ENCODE measurements at places on chromosomes 3 and 15. TPM values are rescaled to one million over a fixed set of nuclear protein-coding genes. Genes with fewer than 3 reads are reported as not detected.

The TAGLN3 gene
- not detected for total RNA-seq

The GHSR gene
- total RNA-seq = not detected

The KBTBD13 gene
- not detected for total RNA-seq

The WDR72 gene
- total RNA-seq = not detected

The HEXA gene
- 101 TPM for total RNA-seq

- DNase-seq = no peak
These were observed 138.9 kb downstream of the GREM1 start for GRCh38 chr15:32856753-32857152.

- DNase-seq = no peak
These were observed 194.5 kb upstream of the TBC1D5 start for GRCh38 chr3:17936736-17937480.

DNA sequence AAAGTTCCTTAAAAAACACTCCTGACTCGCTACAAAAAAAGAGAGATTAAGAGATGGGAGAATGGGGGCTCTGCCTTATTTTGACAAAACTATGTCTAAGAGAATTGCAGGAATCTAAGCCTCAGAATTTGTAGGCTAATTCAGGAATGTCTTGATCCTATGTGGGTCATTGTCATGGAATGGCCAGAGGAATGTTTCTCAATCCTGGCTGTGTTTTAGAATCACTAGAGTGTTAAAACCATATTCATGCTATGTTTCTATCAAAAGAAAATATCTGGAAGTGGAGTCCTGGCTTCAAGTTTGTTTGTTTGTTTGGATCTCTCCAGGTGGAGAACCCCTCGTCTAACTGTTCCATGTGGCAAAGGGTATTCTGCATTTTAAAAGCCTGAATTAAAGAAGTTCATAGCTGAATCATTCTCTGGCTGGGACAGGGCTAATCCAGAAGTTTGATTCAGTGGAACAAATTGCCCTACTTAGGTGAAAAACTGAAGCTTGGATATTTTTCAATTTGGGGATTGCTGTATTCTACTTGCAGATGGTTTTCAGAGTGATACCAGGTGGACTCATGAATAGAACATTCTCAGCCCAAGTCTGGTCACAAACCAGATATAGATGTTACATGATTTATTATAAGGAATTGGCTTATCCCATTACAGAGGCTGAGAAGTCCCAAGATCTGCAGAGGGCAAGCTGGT lies 28.2 kb downstream of the GJD2 start:
- no peak for DNase-seq

- no peak for DNase-seq
These were observed 304.4 kb downstream of the FGF12 start for GRCh38 chr3:192422997-192423342.

DNA sequence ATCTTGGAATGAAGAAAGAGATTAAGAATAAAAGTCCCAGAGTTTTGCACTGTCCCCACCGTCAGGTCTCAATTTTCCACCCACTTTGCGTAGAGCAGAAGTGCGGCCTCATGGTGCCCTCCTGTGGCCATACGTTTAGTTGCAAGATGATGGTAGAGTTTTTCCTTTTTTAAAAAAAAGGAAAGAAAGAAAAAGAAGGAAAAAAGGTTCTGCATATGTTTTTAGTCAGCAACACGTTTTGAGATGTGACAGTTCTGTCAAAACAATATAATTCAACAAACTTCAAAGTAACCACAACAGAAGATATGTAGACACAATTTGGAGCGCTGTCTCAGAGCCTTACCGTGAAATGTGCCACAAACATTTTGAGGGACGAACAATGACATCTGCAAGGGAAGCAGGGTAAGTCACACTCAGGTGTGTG lies 24.6 kb downstream of the EBLN2 start:
- DNase-seq = peak; percentile 21

- no peak for DNase-seq
These were observed 5.9 kb downstream of the LMCD1 start for GRCh38 chr3:8507496-8507895.

- DNase-seq = no peak
These were observed 243.4 kb downstream of the IGSF11 start for GRCh38 chr3:118791246-118791645.

DNA sequence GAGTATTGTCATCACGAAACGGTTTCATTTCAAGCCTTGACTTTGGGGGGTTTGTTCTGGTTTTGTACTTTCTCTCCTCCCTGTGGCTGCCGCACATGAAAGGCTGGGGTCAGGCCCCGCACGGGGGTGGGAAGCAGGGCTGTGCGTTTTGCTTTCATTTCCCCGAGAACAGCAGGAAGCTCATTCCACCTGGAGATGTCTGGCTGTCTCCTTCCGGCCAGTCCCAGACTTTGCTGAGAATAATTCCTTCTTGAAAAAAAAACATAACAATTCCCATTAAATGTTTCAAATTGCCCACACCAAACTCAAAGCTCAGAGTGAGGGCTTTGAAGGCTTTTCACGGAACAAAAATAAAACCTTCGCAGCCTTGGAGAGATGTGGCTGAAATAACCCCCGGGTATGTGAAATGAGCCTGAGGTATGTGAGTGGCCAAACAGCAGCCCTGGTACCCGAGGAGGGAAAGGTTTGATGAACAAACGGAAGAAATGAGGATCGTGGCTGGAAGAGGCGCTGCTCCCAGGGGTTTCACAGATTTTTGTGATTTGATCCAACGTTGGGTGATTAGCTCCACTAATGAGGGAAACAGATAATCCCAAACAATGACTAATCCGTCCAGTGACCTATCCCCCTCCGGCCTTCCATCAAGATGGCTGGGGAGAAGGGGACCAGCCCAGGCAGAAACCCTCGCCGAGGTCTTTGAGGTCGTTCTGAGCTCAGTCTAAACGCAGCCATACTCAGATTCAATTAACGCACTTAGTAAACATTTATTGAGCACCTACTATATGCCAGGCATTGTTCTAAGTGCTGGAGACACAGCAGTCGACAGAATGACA lies 126.9 kb upstream of the MEF2A start:
- DNase-seq = peak; percentile 29

DNA sequence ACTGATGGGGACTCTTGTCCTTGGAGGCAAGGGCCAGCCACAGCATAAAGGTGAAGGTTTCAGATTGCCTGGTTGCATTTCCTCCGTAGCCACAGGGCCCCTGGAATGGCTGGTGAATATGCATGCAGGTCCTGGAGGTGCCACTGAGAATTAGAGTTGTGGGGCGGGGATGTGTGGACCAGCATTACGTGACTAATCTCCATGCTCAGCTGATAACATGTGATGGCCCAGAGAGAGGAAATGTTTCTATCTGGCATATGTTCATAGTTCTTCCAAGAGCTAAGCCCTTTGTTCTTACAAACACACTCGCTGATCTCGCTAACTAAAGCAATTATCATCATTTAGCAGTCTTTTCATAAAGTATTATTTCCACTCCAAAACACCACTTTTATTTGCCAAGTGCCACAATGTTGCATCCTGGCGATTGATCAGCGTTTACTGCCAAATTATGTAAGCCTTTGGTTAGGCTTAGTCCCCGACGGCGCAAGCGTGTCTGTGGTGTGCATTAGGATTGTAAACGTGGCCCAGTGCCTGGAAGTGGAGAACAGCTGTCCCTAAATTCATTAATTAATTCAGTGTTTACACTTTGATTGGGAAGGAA lies 55.9 kb downstream of the CGNL1 start:
- no peak for DNase-seq

DNA sequence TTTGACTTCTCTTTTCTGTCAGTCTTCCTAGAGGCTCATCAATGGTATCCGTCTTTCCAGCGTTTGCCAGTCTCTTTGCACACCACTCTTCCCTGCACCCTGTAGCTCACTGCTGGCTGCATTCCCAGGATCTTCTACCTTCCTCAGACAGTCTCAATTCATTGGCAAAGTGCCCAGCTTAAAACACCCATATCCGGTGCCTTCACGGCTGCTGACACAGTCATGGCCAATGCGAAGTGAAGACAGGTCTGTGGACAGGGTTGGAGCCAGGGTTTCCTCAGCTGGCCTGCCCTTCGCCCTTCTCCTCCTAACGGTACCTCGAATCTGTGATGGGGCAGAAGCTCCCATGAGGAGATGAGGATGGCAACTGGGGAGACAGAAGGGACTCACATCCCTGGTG lies 36.1 kb downstream of the PTH1R start:
- no peak for DNase-seq

DNA sequence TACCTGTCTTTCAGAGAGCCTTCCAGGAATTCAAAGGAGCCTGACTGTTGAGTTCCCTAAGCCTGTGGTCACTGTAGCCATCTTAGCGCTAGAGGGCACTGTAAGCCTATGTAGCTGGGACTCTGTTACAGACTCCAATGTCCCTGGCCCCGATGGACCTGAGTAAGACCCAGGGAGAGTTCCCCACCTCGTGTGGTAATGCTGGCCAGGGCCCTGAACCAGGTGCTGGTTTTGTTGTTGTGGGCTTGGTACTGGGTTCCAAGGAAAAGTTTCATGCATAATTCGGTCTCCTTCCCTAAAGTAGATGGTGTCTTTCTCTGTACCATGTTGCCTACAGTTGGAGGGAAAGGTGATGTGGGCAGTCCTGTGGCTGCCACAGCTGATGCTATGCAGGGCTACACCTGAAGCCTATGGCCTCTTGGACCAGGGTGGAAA lies 32.4 kb downstream of the CDAN1 start:
- peak; percentile 56 for DNase-seq

- no peak for DNase-seq
These were observed 35.2 kb upstream of the SPPL2A start for GRCh38 chr15:50800715-50801114.

DNA sequence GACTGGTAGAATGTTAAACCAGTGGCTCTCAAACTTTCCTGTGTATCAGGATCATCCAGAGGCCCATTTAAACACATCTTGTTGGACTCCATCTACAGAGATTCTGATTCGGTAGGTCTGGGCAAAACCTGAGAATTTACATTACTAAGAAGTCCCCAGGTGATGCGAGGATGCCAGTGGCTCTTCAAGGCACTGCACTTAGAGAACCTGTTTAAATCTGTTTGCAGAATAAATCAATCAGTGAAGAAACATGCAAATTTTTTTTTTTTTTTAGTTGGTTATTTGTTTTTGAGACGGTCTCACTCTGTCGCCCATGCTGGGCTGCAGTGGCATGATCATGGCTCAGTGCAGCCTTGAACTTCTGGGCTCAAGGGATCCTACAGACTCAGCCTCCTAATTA lies 117.7 kb upstream of the WNT5A start:
- no peak for DNase-seq

DNA sequence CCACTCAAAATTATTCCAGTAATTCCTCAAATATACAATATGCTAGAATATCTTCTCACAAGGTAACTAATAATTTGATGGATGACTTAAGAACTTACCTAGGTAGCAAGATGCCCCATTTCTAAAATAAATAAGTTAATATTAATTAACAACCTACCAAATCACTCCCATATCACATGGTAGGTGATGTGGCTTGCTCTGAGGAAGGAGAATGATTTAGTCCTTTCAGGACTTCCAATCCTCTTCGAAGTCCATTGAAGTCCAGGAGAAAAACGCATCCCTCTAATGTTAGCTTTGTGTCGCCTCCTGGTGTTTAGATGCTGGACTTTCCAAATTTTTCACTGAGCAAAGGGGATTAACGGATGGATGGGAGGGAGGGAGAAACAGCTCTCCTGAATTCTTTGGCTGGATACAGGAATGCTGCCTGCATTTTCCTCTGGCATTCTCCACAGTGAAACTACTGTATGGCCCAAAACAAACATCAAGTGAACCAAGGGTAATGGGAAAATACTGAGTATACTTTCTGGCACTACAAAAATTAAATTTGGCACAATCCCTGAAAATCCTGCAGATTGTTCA lies 58.6 kb downstream of the PRICKLE2 start:
- no peak for DNase-seq

- no peak for DNase-seq
These were observed 14.7 kb downstream of the ST3GAL6 start for GRCh38 chr3:98777801-98778220.

GRCh38 chr15:96385195-96385594 lies 54.7 kb downstream of the NR2F2 start:
- no peak for DNase-seq

- no peak for DNase-seq
These were observed 127.0 kb upstream of the ICE2 start for GRCh38 chr15:60605879-60606307.

DNA sequence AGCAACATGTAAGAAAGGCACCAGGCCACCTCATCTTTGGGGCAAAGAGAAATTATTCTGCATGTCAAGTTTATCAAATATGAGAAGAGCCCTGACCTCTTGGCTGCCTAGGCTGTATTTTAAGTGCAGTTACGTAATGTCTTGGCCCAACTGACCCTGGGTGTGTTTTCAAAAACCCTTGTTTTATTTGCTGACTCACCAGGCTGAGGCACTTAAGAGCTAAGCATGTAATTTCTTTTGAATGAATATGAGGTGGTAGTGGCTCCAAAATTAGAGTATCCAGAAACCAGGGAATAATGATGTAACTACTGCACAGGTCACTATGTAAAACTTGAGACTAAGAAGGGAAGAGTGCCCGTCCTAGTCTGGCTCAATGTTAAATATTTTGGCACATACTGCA lies 24.3 kb downstream of the PGPEP1L start:
- no peak for DNase-seq

DNA sequence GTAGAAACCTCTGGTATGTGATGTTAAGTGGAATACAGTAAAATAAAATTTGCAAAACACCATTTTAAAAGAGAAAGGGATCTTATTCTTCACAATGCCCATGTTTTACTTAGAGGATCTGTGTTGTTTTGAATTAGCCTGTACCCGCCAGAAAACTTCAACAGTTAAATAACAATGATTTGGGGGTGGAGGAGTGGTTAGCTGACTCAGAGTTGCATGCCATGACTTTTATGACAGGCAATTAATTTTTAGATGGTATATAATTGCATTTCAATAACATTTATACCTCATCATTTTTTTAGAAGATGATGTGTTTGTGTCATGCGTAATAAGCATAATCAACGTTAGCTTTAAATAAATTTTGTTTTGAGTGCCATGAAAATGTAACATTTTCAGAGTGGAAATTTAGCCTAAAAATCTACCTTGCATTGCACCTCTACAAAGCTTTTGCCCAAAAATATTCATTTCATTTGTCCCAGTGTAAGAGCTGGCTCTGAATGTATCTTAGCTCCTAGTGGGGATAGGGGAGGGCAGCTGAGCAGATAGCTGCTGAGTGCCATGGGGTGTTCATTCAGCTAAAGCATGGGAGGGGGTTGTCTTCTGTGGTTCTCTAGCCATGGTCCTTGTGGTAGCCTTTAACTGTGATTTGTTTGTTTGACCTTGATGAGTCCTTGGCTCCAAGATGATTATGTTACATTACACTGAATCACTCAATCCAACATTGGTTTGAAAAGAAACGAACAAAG lies 379.8 kb downstream of the LPP start:
- DNase-seq = no peak

GRCh38 chr15:98774756-98775497 lies 126.6 kb downstream of the IGF1R start:
- no peak for DNase-seq

GRCh38 chr3:32733631-32734229 lies 48.7 kb downstream of the CNOT10 start:
- no peak for DNase-seq
